ENCODE measurements at places on chromosomes 7 and 10. TPM values are rescaled to one million over a fixed set of nuclear protein-coding genes. Genes with fewer than 3 reads are reported as not detected.

Gene CPN1
- not detected for total RNA-seq

GRCh38 chr10:123166618-123167017, 12.4 kb downstream of the BUB3 start:
- no peak for DNase-seq

- no peak for DNase-seq
Observed at GRCh38 chr7:49771427-49772176, 1.8 kb upstream of the VWC2 start.

Gene CCDC172
- not detected for total RNA-seq

Gene PCLO
- total RNA-seq, result not detected

- no peak for DNase-seq
Observed at GRCh38 chr7:106045586-106045985, 66.5 kb downstream of the SYPL1 start.

GRCh38 chr7:26813432-26813831, 51.0 kb downstream of the SKAP2 start:
- no peak for DNase-seq

GRCh38 chr10:97204826-97205679, 19.3 kb upstream of the SLIT1 start:
- no peak for DNase-seq

DNA sequence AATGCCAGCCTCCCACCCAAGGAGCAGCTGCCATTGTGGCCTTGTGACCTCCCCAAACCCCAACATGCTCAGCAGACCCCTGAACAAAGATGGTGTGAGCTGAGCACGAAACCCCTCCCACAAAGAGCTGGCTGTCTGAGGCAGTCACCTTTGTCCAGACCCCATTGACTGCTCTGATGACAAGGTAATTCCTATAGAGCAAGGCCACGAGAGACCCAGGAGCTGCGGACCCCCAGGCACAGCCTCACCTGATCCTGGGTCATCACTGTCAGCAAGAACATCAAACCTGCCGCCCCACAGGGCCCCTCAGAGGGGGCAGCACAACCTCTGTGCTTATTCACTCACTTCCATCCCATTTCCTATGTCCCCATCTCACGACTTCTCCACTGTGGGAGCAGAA, 102.6 kb downstream of the CPXM2 start:
- no peak for DNase-seq

Gene SLC16A9
- not detected for total RNA-seq

DNA sequence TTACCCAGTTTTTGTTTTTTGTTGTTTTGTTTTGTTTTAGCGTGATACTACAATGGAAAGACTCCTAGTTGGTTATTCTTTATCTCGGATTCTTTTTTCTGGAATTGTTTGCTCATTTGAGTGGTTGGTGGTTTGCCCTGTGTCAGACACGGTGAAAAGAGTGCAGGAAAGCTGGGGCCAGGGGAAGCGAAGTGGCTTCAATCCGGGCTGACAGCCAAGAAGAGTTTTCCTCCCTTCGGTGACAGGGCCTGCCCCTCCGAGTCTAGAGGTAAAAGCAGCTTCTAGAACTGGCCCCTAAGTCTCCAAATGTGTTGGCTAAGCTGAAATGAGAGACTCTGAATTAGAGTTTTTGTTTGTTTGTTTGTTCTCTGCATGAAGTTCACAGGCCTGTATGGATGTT, 5.7 kb upstream of the AP5Z1 start:
- no peak for DNase-seq

Gene LDB3
- total RNA-seq, result 0.12 TPM

DNA sequence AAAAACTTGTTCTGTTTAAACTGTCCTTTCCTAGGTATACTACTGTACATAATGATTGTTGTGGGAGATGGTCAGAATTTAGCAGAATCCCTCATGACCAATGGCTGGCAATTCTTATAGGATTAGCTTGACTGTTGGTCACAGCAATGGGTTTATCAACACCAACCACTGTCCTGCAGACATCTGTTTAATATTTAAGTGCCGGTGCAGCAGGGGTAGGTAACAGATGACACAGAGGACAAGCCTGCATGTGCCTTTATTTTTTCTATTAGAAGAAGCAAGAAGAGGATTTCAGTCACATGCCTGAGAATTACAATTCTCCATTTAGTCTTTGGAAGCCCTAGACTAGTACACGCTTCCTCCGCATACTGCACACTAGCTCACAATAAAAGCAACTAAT, 48.4 kb downstream of the CCDC6 start:
- DNase-seq, result no peak
